ENCODE measurements at places on chromosomes 1 and 21.
A peak's percentile ranks its signal among the peaks of the same experiment; 100 is the strongest.

- DNase-seq: no peak
Measured at GRCh38 chr1:244350027-244350426, 101.7 kb downstream of the ADSS2 start.

DNA sequence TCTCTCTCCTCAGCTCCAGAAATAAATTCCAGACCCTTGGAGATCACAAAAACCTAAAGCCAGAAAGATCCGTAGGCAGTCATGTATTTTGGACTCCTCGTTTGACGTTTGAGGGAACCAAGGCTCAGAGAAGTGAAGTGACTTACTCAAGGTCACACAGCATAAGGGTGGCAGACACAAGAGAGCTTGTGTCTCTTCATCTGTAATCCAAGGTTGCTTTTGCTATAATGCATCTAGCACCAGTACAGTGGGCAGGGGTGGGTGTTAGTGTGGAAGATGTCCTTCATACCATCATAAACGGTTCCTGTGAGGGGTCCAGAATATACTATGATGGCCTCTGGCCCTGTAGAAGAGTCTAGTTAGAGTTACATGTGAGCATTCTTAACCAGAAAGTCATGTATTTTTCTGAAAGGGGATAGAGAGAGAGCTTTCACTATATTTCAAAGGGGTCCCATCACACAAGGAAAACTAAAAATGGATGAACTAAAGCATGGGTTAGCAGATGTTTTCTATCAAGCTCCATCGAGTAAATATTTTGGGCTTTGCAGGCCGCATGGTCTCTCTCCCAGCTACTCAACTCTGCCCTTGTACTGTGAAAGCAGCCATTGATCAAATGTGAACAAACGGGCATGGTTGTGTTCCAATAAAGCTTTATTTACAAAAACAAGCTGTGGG lies 144.9 kb downstream of the TOMM20 start:
- DNase-seq: no peak

- DNase-seq: no peak
Measured at GRCh38 chr1:230167419-230167852, 100.4 kb downstream of the GALNT2 start.

DNA sequence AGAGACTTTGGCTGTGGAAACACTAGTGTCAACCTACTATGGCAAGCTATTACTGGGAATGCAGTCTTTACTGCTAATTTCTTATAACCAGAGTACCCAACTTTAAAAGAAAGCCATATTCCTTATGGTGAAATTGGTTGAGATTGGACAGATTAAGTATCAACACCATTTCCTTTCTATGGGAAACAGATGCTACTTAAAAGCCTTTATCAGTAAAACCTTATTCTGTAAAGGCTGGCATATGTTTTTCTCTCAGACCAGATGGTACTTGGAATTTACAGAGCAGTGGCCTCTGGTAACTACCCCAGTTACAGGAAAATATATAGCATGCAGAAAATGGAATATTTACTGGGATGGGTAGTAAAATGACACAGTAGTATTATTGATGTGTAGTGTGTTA lies 18.8 kb downstream of the IFI44 start:
- no peak for DNase-seq

DNA sequence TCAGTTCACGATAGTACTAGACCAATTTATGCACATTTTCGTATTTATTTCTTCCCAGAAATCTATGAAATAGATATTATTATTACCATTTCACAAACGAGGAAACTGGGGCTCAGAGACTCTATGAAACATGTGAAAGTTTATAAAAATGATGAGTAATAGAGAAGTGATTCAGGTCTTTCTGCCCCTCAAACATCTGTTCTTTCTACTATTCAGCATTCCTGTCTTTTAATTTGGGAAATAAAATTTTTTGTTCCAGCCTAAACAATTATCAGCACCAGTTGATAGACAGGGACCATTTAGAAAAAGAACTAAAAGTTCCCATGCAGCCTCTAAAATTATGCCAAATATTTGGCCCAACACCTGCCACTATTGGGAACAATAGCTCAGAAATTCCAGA lies 585.1 kb downstream of the PTPRC start:
- no peak for DNase-seq

DNA sequence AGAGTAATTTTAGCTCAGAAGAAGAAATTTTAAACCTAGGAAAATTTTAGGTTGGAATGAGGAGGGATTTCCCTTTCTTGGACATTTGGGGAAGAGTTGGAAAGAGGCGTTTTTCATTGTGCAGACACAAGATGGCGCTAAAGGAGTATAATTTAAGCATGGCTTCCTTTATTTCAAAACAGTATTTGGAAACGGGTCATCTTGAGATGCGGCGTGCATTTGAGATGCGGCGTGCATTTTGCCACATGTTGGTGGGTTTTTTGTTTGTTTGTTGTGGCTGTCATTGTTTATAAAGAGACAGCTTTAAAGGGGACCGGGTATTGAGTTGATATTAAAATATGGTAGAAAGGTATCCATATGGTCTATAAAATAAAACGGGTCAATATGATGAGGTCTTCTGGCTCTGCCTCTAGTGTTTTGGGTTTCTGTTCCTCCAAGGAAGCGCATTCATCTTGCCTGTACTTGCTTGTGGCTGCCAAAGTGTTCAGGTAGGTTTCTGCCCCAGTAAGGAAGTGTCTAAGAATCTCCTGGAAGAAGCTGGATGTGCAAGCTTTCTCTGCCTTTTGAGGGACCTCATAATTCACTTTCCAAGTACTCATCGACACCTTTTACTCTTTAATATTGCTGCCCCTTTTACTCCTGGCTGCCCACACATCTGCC lies 210.3 kb downstream of the SLC35F3 start:
- peak; percentile 10 for DNase-seq

GRCh38 chr1:246428542-246429308 lies 78.4 kb downstream of the SMYD3 start:
- peak; percentile 15 for DNase-seq

DNA sequence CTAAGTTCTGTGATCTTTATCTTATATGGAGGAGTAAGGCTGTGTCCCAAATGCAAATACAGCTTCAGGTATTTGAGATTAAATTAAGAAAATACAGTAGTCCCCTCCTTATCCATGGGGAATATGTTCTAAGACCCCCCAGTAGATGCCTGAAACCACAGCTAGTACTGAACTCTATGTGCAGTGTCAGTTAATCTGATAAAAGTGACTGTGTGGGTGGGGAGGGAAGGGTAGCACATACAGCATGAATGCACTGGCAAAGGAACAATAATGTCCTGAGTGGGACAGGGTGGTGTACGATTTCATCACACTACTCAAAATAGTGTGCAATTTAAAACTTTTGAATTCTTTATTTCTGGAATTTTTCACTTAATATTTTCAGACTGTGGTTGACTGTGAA lies 83.1 kb downstream of the HS2ST1 start:
- no peak for DNase-seq

DNA sequence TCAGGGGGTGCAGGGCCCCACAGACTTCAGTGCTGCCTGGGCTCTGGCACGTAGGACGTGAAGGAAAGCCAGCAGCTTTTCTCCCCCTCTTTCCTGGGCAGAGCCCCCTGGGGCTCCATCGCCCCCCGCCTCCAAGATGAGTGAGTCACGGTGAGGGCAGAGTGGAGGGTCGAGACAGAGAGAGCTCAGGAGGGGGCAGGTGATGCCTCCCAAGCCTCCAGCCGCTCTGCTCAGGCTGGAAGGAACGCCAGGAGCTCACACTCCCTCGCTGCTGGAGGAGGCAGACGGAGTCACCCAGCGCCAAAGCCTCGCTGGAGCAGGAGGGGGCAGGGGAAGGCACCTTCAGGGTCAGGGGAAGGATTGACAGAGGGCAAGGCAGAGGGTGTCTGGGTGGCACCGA lies 119.5 kb downstream of the CASZ1 start:
- DNase-seq: no peak

- no peak for DNase-seq
Measured at GRCh38 chr1:242872521-242872920, 348.0 kb upstream of the PLD5 start.

GRCh38 chr1:93680420-93681100 lies 1.1 kb downstream of the BCAR3 start:
- no peak for DNase-seq

- peak; percentile 32 for DNase-seq
Measured at GRCh38 chr1:183655562-183656075, 2.5 kb upstream of the APOBEC4 start.

GRCh38 chr1:227268943-227269342 lies 49.3 kb downstream of the CDC42BPA start:
- no peak for DNase-seq

GRCh38 chr1:35524106-35524505 lies 33.1 kb downstream of the KIAA0319L start:
- DNase-seq: no peak

DNA sequence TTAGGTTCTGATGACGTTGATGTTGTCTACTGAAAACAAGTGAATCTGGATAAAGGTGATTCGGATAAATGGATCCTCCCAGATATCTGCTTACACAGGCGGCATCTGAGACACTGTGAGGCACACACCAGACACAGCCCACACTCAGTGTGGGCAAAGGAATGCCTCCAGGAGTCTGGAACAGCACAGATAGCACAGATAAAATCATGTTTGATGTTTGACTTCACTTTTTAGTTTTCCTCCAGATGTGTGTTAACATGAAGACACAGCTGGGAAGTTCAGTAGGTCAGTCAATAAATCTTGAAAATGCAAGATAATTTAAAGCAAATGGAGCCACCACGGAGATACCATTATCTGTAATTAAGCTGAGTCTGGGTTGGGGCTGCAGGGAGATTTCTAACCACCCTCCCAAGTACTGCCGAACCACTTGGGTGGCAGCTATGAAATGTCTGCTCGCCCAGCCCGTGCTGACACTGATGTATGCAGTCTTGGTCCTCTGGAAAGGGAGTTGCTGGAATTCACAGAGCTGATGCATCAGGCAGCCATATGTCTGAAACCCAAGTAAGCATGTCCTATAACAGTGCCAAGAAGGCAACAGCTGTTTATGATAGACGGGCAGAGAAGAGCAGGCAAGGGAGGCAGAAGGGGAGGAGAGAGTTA lies 11.7 kb downstream of the CAPN9 start:
- no peak for DNase-seq

GRCh38 chr1:228901936-228902681 lies 166.8 kb downstream of the RHOU start:
- no peak for DNase-seq

DNA sequence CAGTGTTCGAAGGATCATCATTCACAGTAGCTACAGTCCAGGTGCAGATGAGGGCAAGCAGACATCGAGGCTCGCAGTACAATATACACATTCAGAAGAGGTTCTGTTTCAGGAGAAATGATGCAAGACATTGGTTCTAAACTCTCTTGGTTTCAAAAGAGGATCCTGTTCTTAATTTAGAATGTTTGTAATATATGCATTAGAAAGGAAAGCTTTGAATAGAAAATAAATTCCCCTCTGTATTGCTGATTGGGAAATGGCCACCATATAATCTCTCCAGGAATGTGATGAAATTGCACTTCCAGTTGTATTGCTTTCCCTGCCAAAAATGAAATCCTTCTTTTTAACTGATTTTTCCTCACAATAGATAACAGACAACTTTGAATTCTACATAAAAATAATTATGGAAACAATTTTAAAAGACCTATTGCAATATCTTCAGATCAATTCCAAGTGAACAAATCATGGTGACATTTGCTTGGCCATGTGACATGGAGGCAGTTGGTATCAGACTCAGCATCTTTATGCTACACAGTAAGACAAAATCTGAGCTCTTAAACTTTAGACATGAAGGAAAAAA lies 27.6 kb upstream of the SIPA1L2 start:
- DNase-seq: no peak
